ENCODE measurements at places on chromosomes 1 and 21. TPM values are rescaled to one million over a fixed set of nuclear protein-coding genes. Genes with fewer than 3 reads are reported as not detected.

The PTGER3 gene
- total RNA-seq, result 28.4 TPM

The PRAMEF5 gene
- total RNA-seq, result not detected

The MAP3K7CL gene
- 5.8 TPM for total RNA-seq

The S100A1 gene
- 3.3 TPM for total RNA-seq

The PTPN7 gene
- total RNA-seq, result 9.3 TPM

The SMCP gene
- not detected for total RNA-seq

The CACNA1S gene
- total RNA-seq, result not detected

The OR2L3 gene
- total RNA-seq, result not detected

The MMEL1 gene
- total RNA-seq, result 22.9 TPM

The PDC gene
- total RNA-seq, result not detected

The AIRE gene
- total RNA-seq, result 0.17 TPM

The A3GALT2 gene
- total RNA-seq, result not detected

The CASQ1 gene
- total RNA-seq, result 0.37 TPM
